ENCODE measurements at places on chromosomes 2 and 18.

DNA sequence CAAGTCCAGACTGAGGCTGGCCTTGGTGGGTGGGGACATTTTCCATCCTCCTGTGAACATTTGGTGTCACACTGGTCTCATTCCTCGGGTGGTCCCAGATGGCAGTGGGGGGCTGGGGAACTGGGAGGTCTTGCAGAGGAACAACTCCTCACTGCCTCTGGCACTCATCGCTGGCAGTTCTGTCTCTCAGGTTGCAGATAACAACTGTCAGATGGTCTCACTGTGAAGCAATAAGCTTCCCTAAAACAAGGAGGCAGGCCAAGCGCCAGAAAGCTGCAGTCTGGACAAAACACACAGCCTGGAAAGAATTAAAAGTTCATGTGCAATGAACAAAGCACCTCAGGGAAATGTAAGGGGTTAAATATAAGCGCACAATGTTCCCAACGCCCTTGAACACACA is 78.1 kb downstream of the IRS1 start:
- DNase-seq: no peak

- DNase-seq: no peak
These were observed 75.5 kb upstream of the ZNF532 start for GRCh38 chr18:58788971-58789875.

- no peak for DNase-seq
These were observed 45.2 kb downstream of the TMEM131 start for GRCh38 chr2:97950329-97951154.

DNA sequence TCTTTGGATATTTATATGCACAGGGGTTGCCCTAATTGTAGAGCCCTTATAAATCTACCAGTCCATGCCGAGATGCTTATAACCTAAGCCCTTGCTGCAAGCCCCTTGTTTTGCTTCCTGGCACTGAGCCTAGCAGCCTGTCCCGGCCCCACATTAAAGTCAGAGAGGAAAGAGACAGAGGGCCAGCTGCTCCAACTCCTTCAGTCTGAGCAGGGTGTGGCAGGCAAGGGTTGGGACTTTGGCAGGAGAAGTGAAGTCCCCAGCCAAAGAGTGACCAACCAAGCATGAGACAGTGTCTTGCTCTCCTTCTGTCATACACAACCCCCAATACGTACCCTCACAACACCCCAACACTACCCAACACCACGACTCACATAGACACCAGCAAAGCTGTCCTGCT is 54.7 kb upstream of the FZD7 start:
- DNase-seq: no peak

DNA sequence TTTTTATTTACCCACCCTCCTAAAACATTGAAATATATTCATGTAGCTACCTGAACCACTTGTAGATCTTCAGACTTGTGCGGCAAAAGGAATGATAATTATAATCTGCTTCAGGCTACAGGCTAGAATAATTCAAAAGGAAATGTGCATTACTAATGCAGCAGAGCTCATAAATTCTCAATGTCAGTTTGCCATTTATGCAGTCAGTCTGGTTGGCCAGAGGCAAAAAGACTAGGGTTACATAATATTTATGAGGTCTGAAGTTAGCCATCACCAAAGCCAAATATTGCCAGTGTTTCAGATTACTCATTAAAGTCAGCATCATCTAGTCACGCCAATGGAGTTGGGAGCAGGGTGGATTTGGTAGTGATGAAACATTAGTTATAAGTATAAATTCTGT is 38.9 kb downstream of the METAP1D start:
- DNase-seq: no peak

DNA sequence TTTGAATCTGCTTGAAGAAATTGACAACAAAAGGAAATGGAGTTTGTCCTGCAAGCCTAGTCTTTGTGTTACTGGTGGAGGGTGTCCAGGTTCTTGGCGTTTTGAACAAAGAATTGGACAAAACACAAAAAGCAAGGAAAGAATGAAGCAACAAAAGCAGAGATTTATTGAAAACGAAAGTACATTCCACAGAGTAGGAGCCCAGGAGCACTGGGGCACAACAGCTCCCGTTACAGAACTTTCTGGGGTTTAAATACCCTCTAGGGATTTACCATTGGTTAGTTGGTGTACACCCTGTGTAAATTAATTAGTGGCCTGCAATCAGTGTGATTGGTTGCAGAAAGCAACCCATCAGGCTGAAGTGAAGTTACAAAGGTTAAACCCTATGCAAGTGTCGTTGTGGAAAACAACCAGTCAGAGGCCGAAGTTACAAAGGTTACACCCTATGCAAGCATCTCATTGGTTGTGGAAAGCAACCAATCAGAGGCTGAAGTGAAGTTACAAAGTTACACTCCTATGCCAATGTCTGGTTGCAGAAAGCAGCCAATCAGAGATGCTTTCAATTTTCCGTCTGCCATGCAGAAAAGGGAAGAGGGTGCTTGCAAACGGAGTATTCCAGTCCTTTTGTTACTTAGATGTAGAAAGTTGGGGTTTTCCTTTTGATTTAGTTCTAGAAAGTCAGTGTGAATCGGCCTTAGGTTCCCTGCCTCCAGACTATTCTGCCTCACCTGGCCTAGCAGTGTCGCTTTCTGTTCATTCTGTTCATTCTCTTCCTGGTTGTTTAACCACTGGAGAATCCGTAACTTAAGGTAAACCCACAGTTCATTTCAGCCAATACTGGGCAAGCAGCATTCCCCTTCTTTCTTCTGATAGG is 47.6 kb upstream of the PTH2R start:
- DNase-seq: no peak

DNA sequence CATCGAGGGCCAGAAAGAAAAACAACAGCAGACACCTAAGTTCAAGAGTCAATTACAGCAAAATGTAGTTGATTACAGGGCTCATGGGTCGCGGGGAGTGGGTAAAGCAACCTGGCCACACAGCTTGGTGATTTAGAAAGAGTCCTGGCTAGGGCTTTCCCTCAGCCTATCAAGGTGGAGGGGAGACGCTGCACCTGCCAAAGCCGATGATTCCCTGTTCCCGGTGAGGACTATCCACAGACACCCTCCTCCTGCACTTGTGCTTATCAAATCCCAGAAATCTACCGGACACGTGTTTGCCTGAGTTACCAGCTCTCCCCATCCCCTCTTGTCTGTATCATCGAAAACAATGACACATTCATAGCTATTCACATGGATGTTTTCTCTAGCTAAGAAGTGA is 7.0 kb upstream of the SOX11 start:
- no peak for DNase-seq

DNA sequence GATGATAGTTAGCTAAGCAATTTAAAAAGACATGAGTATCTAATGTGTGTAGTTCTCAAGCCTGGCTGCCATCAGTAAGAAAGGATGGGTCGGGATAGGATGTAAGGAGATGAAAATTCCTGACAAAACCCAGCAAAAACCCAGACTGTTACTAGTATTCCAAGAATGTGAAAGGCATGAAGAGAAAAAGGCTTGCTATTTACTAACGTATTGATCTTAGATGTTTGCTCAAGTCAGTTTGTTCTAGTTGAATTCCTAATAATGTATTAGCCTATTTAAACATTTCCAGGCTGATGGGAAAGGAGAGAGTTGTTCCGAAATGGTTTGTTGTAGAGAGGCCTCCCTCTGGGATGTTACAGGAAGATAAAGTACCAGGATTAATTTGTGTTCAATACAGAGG is 88.2 kb downstream of the ZNF532 start:
- DNase-seq: no peak

DNA sequence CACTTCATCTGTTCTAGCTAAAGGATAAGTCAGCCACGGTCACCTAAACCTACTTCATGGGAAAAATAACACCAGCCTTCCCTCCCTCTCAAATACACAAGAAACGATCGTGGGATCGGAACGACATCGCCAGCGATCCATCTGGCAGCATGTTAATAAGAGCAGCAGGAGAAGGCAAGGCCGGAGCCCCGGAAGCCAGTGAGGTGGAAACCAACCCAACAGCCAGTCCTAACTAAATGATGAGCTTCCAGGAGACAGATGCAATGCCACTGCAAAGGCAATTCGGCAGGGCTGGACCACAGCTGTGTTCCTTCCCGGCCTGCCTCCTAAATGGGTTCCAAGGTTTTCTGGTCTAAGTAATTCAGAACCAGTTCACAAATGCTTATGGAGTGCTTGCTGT is 117.5 kb downstream of the TMEM163 start:
- no peak for DNase-seq

DNA sequence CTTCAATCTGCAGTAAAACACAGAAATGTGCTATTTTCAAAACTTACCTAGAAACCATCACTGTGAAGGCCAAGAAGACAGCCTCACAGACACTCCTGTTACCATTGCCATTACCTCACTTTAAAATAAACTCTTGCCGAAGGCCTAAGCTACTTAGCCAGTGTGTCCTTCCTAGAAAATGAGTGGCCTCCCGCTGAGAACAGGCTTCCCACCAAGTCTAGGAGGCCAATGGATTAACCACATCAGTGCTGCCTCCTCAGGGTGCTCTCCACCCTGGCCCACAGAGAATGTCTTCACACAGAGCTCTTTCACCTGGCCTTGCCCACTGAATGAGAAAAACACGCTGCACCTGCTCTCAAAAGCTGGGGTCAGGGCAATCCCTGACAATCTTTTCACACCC is 47.5 kb downstream of the L3MBTL4 start:
- no peak for DNase-seq

- no peak for DNase-seq
These were observed 1322.0 kb downstream of the LRP1B start for GRCh38 chr2:140808820-140809219.

- no peak for DNase-seq
These were observed 20.3 kb downstream of the POU3F3 start for GRCh38 chr2:104874230-104874629.

DNA sequence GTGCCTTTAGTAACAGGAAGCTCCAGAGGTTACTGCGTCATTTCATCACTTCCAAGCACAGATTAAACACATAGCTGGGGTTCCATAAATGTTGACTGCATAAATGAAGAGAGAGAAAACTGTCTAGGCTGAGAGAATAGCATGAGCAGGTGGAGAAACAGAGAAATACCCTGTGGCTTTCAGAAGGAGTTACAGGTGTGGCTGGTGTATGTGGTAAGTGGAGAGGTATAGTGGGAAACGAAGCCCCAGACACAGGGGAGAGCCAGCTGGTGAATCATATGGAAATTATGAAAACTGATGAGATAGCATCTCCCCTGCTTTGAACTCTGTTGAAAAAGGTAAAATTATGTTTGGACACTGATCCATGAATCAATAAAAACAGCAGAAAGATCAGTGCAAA is 807.4 kb upstream of the POU3F3 start:
- DNase-seq: no peak

All from activated CD4-positive, alpha-beta T cell treated with anti-CD3 and anti-CD28 coated beads, Interleukin-2, amount 50 U/mL, for 24 hours (primary cell).